Central memory CD8-positive, alpha-beta T cell (primary cell): ENCODE measurements at places on chromosomes 6 and 20.

DNA sequence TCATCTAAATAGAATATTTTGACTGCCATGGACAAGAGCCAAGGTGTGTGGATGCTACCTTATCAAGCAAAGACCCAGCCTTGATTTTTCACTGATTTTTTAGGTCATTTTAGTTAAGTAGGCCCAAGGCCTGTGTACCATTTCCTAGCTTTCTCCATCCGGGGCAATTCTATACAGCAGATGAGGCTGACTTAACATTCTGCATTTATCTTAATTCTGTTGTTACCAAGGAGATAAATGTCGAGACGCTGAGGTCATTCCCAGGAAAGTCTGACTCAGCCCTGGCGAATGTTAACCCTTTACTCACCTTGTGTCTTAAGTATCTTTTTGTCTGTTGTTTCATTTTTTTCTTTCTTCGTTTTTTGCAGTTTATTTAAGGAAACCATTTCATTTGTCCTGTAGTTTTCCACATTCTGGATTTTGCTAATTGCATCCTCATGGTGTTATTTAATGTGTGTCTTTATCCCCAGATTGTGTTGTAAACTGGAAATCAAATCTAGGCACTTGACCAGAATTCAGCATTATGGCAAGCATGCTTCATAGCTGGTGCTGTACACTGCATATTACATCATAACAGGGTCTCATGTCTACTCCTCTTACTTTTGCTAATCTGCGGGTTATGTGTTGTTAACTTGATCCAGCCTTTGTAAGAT, 277.0 kb downstream of the CDKAL1 start:
- H3K4me1 ChIP-seq = peaks cover 9% of the 10 kb centered on the region
- peaks cover 2% of the 10 kb centered on the region for H3K36me3 ChIP-seq
- no peak for DNase-seq

GRCh38 chr6:37129566-37129965, 40.4 kb upstream of the PIM1 start:
- H3K36me3 ChIP-seq = peaks cover 2% of the 10 kb centered on the region
- peaks cover 7% of the 10 kb centered on the region for H3K4me1 ChIP-seq
- no peak overlapping the region for H3K4me3 ChIP-seq
- no peaks in the 10 kb centered on the region for H3K27me3 ChIP-seq

DNA sequence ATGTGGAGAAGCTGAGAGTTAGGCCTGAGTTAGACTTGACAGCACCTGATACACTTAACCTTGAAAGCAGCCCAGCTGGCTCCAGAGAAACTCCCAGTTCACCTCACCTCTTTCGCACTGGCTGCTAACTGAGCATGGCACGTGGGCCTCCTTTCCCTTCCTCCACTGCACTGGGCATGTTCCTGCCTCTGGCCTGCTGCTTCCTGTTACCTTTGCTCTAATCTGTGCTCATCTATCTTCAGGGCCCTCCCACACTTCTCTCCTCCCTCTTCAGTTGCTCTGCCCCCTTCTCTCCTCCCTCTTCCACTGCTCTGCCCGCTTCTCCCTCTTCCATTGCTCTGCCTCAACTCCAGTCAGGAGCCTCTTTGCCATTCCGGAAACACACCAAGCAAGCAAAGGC, 13.7 kb upstream of the UBE2V1 start:
- H3K4me3 ChIP-seq = no peak overlapping the region
- peaks cover 47% of the 10 kb centered on the region for H3K36me3 ChIP-seq
- no peaks in the 10 kb centered on the region for H3K4me1 ChIP-seq
- no peak for DNase-seq

GRCh38 chr20:56001106-56001785, 4.1 kb downstream of the CBLN4 start:
- no peaks in the 10 kb centered on the region for H3K36me3 ChIP-seq
- no peak overlapping the region for H3K4me3 ChIP-seq
- no peak overlapping the region for H3K27ac ChIP-seq
- DNase-seq = no peak

DNA sequence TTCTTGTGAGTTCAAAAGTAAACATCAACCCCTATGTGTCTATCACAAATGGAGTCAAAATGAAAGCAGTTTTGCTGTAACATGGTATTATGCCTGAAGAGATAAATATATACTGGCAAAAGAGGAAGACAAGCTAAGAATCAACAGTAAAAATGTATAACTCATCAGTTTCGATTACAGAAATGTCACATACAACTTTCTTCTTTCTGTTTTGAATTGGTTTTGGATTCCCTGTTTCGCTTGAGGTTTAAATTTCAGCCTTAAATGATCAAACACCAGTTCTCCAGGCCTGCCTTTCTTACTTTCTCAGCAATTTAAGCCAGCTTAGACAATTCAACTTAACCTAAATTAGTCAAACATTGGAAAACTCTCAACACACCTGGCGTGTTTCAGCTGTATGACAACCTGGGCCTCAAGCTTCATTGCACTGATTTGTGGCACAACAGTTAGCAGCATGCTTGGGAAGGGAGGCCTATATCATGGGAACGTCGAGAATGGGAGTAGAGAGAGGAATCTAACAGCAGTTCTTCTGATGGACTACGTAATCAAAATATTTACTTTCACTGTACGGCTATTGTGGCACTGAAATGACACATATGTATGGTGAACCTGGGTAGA, 51.9 kb upstream of the MARCKS start:
- no peak overlapping the region for H3K4me3 ChIP-seq
- no peaks in the 10 kb centered on the region for H3K4me1 ChIP-seq
- no peaks in the 10 kb centered on the region for H3K36me3 ChIP-seq
- H3K27me3 ChIP-seq = peaks cover 5% of the 10 kb centered on the region
- no peak overlapping the region for H3K27ac ChIP-seq
- no peak for DNase-seq

GRCh38 chr6:154580397-154581135, 70.1 kb upstream of the CNKSR3 start:
- H3K27ac ChIP-seq = no peak overlapping the region
- H3K27me3 ChIP-seq = peaks cover 21% of the 10 kb centered on the region
- no peak overlapping the region for H3K4me3 ChIP-seq
- H3K4me1 ChIP-seq = no peaks in the 10 kb centered on the region
- no peaks in the 10 kb centered on the region for H3K36me3 ChIP-seq

GRCh38 chr6:1240766-1241318, 71.1 kb upstream of the FOXQ1 start:
- H3K4me3 ChIP-seq = no peak overlapping the region
- no peak for DNase-seq
- peaks cover 51% of the 10 kb centered on the region for H3K27me3 ChIP-seq
- H3K4me1 ChIP-seq = no peaks in the 10 kb centered on the region
- H3K36me3 ChIP-seq = no peaks in the 10 kb centered on the region

GRCh38 chr6:38171997-38172738, 352.6 kb downstream of the ZFAND3 start:
- H3K4me3 ChIP-seq = no peak overlapping the region
- DNase-seq = no peak
- H3K4me1 ChIP-seq = peaks cover 9% of the 10 kb centered on the region
- H3K27me3 ChIP-seq = no peaks in the 10 kb centered on the region

DNA sequence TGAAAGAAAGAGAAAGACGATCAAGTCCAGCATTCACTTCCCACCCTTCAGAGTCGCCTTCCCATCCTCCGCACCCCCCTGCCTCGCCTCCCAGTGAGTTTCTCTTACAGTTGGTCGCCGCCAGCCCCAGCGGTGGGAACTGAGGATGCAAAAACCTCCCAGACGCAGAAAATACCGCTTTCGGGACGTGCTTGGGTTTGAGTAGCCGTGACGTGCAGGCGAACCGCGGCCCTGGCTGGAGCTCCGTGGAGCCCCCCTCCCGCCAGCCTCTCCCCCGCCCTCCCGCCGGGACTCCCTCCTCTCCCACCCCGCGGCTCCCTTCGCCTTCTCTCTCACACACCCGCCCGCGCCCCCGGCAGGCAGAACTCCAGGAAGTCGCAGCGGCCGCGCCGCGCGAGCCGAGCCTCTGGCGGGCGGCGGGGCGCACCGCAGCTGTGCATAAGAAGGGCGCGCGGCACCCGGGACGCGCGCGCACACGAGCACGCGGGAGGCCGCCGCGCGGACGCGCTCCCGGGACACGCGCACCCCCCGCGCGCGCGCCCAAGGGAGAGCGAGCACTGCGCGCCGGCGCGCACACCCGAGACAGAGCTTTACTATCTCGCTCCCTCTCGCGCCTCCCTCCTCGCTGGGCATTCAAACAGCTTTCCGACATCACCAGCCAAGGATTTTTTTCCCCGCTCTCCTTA, at the start of gene ADGRB3:
Gene ADGRB3 (plus strand): TSS at position 557 of the 686 bp plus-strand sequence. CDS start 3,394 bp downstream, outside the sequence.
- H3K36me3 ChIP-seq = no peaks in the 10 kb centered on the region
- peaks cover 9% of the 10 kb centered on the region for H3K4me1 ChIP-seq
- DNase-seq = no peak
- H3K4me3 ChIP-seq = peak within 1 kb of the TSS; percentile 73
- peak within 1 kb of the TSS; percentile 54 for H3K27ac ChIP-seq
- peaks cover 37% of the 10 kb centered on the region for H3K27me3 ChIP-seq

- no peak overlapping the region for H3K27ac ChIP-seq
- no peak overlapping the region for H3K4me3 ChIP-seq
- no peaks in the 10 kb centered on the region for H3K36me3 ChIP-seq
- no peaks in the 10 kb centered on the region for H3K4me1 ChIP-seq
Measured at GRCh38 chr6:78830805-78831204, 36.5 kb upstream of the IRAK1BP1 start.

DNA sequence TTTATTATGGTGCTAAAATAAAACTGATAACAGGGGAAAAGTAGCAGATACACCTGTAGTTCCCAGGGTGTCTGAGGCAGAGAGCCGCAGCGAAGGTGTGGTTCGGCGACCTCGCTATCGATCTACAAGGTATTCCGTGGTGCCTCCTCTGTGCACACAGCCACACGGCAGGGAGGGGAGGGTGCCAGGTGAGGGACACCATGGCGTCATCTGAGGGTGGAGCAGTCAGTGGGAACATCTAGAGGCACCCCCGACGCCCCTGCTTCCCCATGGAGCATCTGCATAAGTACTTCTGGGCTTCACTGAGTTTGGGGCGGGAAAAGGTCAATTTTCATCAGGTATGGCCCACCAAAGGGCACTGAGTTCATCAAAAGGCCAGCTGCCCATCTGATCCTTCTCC, 243.3 kb downstream of the TAF4 start:
- H3K27me3 ChIP-seq = peaks cover 23% of the 10 kb centered on the region
- H3K27ac ChIP-seq = no peak overlapping the region
- no peak for DNase-seq
- no peaks in the 10 kb centered on the region for H3K4me1 ChIP-seq

DNA sequence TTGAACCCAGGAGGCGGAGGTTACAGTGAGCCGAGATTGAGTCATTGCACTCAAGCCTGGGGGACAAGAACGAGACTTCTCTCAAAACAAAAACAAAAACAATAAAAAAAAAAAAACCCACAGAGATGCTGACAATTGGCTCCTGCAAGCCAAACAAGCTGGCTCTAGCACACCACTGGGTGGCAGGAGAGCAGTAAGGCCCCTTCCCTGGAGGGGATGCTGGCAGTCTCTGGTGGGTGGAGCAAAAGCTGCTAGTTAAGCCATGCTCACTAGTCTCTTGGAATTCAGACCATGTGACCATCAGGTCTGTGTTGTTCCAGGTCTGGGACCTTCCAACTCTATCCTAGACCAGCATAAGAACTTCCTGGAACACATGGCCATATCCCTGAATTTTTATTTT, 18.9 kb upstream of the DSN1 start:
- H3K36me3 ChIP-seq = no peaks in the 10 kb centered on the region
- no peaks in the 10 kb centered on the region for H3K27me3 ChIP-seq
- H3K4me3 ChIP-seq = no peak overlapping the region
- H3K4me1 ChIP-seq = no peaks in the 10 kb centered on the region

GRCh38 chr6:71642120-71642519, 244.2 kb upstream of the RIMS1 start:
- H3K27ac ChIP-seq = no peak overlapping the region
- peaks cover 2% of the 10 kb centered on the region for H3K36me3 ChIP-seq
- DNase-seq = no peak
- no peak overlapping the region for H3K4me3 ChIP-seq

- H3K4me1 ChIP-seq = no peaks in the 10 kb centered on the region
- H3K27me3 ChIP-seq = no peaks in the 10 kb centered on the region
- H3K4me3 ChIP-seq = no peak overlapping the region
- no peak overlapping the region for H3K27ac ChIP-seq
- H3K36me3 ChIP-seq = peaks cover 2% of the 10 kb centered on the region
Measured at GRCh38 chr6:32212076-32212760, 11.6 kb downstream of the NOTCH4 start.

DNA sequence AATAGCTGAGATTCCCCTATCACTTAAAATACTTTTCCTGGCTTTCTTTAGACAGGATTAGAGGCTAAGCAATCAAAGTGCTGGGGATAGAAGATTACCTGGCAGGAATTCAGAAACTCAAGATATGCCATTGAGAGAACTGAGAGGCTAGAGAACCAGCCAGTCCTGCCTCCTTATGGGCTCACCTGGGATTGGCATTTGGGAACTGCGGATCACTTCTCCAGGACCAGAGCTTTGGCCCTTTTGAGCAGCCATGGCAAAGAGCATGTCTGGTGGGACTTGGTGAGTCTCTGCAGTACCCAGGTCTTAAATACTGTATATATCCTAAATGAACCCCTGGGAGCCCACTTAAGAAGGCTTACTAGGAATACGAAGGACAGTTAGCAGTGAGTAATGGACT, 399.1 kb downstream of the BTBD3 start:
- no peak overlapping the region for H3K27ac ChIP-seq
- H3K27me3 ChIP-seq = no peaks in the 10 kb centered on the region
- DNase-seq = no peak
- no peak overlapping the region for H3K4me3 ChIP-seq
- H3K4me1 ChIP-seq = no peaks in the 10 kb centered on the region
- no peaks in the 10 kb centered on the region for H3K36me3 ChIP-seq

DNA sequence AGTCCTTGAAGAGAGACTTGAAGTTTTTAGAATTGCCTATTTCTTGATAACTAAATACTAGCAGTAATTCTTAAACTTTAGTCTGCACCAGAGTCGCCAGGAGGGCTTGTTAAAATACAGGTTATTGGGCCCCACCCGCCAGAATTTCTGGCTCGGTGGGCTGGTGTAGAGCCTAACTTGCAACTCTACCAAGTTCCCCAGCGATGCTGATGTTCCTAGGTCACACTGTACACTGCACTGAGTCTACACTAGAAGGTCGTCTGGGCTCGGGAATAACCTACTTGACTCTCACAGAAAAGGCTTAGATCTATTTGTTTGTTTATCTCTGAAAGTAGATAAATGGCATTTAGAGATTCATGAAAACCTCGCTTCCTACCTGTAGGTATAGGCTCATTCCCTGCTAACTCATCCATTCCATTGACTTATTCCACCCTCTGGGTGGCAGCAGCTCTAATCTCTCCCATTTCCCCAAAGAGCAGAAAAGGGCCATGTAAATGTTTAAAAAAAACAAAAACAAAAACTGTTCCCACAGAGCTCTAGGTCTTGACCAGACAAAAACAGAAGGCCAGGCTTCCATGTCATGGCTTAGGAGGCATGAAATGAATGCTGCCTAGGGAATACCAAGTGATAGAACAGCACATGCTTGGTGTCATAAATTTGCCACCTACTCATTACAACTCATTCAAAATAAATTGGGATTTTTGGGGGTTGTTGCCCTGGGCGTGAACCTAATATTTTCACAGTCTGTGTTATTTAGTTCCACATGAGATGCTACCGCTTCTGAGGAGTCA, 292.1 kb downstream of the ADGB start:
- peaks cover 38% of the 10 kb centered on the region for H3K27me3 ChIP-seq
- H3K36me3 ChIP-seq = no peaks in the 10 kb centered on the region
- DNase-seq = no peak
- no peak overlapping the region for H3K27ac ChIP-seq
